ENCODE measurements at places on chromosomes 5 and 9. TPM values are rescaled to one million over a fixed set of nuclear protein-coding genes. Genes with fewer than 3 reads are reported as not detected.

The PCDHB16 gene
- 1.8 TPM for total RNA-seq

The PAEP gene
- not detected for total RNA-seq

The OR1J2 gene
- total RNA-seq: not detected

The PCDHGB4 gene
- 0.79 TPM for total RNA-seq

The PCDH1 gene
- total RNA-seq: 15.7 TPM

The TMEM215 gene
- total RNA-seq: not detected

The TAF11L10 gene
- total RNA-seq: not detected

The MSX2 gene
- 5.6 TPM for total RNA-seq

The CYLC2 gene
- not detected for total RNA-seq

The MUSK gene
- total RNA-seq: not detected

The MYOT gene
- total RNA-seq: not detected

The GABRA6 gene
- not detected for total RNA-seq

The PMPCA gene
- total RNA-seq: 66.3 TPM

The EXOSC3 gene
- total RNA-seq: 50.9 TPM

The GAS1 gene
- total RNA-seq: 11.0 TPM

The ASPN gene
- 0.12 TPM for total RNA-seq
